Mucosa of gallbladder (tissue), 1 donor: ENCODE measurements at places on chromosomes 4 and X. TPM values are rescaled to one million over a fixed set of nuclear protein-coding genes. Genes with fewer than 3 reads are reported as not detected.

CTPS2 gene
- 18.5 TPM for total RNA-seq

GRCh38 chr4:184473499-184474262 lies 669 bp downstream of the IRF2 start:
- DNase-seq: no peak

DNA sequence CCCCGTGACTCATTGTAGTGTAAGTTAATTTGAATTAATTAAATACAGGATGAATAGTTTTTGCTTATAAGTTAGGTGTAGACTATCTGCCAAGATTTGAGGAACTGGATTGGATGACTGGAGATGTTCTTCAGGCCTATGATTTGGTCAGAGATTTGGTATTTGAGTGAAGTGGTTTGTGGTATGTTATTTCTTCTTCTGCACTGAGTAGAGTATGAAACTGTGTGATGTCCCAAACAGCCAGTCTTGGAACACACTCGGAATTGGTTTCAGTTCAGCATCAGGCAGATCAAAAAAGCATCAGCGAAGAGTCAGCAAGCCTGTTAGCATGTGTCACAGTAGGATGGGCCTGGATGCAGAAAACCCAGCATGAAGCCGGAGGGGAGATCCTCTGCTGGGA lies 294.1 kb downstream of the ARHGAP10 start:
- no peak for DNase-seq

DNA sequence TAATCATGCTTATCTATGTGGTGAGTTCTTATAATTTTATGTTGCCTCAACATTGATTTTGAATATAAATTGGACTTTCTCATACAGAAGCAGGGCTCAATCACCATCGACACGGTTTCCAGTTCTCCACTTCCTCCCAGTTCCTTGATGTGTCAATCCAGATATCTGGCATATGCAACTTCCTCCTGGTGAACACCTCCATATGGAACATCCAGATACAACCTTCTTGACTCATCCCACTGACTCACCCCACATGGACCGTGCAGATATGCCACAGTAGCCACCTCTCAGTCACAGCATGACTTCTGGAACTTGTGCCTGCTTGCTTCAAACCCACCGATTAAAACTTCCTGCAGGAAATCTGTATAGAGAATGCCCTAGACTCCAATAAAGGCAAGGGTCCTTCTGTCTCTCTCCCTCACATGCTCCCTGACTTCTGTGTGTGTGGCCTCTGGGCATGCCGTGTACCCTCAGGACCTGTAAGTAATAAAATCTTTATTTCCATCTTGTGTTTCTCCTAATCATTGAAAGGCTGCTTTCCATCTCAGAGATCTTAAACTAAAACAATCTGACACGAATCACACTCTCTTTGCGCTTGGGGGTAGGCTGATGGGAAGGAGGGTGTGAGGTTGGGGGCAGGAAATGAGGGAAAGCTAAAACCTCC lies 67.0 kb downstream of the HTRA3 start:
- no peak for DNase-seq

DNA sequence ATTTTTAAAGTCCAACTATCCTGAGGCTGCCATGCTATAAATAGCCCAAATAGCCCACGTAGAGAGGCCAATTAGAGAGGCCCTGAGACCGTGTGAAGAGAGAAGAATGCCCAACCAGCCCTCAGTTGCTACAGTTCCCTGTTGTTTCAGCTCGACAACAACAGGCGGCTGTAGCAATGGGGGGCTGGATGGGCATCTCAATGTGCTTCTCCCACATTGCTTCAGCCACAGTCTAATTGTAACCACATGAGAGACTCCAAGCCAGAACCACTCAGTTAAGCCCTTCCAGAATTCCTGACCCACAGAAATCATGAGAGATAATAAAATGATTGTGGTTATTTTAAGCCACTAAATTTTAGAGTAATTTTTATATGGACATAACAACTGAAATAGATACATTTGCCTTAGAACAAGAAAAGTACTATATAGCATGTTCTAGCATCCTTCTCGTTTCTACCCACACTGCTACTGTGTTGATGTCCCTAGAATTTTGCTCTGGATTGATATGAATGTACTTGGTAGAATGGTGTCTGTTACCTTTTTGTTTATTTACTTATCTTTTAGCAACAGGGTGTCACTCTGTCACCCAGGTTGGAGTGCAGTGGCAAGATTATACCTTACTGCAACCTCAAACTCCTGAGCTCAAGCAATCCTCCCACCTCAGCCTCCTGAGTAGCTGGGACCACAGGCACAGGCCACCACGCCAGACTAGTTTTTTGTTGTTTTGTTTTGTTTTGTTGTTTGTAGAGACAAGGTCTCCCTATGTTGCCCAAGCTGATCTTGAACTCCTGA lies 436.4 kb downstream of the BCOR start:
- DNase-seq: no peak

- no peak for DNase-seq
These were observed 177.6 kb upstream of the EDNRA start for GRCh38 chr4:147303174-147303872.

RAPGEF2 gene
- total RNA-seq: 41.6 TPM

DNA sequence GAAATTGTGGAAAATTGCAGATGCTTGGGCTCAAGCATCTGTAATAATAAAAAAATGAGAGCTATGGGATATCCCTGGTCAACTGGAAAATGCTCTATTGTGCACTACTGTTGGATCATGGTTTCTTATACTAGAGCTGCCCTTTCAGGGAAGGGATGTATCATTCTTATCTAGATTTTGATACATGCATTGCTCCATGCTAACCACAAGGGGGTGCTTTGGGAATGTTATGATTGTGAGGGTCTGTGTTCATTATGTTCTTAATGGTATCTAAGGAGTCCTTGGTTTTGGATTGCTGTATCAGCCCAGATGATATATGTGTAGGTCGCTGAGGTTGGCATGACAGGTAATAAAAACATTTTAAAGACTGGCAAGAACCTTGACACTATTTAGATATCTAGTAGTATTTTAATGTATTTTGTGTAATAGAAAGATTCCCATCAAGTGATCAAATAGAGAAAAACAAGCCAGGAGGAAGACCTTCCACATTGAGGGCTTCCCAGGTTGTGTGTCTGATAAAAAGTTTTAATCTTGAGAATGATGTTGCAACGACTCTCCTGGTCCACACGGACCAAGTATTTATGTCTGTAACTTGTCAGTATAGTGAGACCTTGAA lies 49.2 kb upstream of the TLR2 start:
- no peak for DNase-seq

GRCh38 chr4:42843694-42844093 lies 48.8 kb upstream of the GRXCR1 start:
- DNase-seq: no peak

CT45A2 gene
- total RNA-seq: not detected

DNA sequence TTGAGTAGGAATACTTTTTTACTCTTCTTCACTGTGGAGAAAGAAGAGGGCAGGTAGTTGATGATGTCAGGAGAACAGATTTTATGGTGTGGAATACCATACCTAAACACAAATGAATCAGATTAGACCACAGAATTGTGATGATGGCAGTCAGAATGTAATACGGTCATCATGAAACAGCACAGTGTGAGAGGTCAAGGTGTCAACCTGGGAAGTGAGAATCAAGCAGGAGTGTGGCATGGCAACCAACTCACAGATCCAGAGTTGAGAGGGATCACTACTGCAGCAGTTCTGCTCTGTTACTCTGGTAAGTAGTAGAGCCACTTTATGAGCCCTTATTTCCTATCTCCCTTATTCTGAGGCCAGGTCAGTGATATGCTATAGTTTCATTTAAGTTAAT lies 27.7 kb downstream of the METTL14 start:
- DNase-seq: no peak

UBE2A gene
- 49.5 TPM for total RNA-seq

SRPX gene
- 59.5 TPM for total RNA-seq

DNA sequence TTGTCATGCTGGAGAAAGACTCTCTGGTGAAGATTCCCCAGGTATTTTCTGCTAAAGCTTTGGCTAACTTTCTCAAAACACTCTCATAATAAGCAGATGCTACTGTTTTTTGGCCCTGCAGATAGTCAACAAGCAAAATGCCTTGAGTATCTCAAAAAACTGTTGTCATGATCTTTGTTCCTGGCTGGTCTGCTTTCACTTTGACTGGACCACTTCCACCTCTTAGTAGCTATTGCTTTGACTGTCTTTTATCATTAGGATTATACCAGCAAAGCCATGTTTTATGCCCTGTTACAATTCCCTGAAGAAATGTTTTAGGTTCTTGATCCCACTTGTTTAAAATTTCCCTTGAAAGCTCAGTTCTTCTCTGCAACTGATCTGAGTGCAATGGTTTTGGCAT lies 231.5 kb downstream of the SLC7A11 start:
- DNase-seq: no peak
